Hematopoietic multipotent progenitor cell (in vitro differentiated cells): ENCODE measurements at places on chromosomes 1 and 21. TPM values are rescaled to one million over a fixed set of nuclear protein-coding genes. Genes with fewer than 3 reads are reported as not detected.

DNA sequence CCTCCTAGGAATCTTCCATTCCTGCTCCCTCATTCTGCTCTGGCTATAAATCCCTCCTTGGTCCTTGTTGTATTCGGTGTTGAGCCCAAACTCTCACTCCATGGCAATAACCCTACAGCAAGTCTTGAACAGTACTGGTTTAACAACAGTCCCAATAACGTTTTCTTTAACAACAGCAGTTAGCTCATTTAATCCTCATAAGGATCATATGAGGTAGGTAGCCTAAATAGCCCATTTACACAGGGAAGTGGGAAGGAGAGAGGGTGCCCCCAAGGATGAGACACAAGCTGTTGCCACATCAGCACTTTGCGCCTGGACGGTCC, 444 bp upstream of the AGTRAP start:
- DNase-seq: no peak

DNA sequence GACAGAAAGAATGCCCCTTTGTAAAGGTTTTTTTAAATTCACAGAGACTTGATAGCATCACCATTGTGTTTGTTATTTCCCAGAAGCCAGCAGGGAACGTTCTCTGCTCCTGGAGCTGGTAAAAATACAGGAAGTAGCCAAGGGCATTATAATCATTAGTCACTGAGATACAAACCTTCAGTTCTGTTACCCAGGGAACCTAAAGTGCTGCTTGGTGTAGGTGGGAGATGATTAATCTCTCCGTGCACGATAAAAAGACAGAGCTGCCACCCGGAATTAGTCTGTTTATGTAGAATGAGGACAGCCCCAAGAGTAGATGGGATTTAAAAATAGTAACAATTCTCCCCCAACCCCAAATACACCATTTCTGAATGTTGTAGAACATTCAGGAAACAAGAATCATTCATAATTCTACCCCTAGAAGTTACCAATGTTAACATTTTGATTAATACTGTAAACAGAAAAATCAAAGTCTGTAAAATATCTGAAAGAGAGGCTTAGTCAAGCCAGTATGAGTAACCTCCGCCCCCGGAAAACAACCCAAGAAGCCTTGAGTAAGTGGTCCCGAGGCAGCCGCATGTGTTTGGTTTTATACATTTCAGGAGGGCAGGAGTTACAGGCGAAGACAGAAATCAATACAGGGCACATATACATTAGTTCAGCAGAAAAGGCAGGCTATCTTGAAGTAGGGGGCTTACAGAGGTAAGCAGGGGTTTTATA, 45.3 kb upstream of the CTBS start:
- DNase-seq: no peak

- DNase-seq: no peak
Measured at GRCh38 chr1:208737161-208737560, 493.0 kb upstream of the PLXNA2 start.

OR2AK2 gene
- 3.2 TPM for total RNA-seq

- no peak for DNase-seq
Measured at GRCh38 chr1:163655565-163655964, 333.8 kb downstream of the NUF2 start.

FCRL1 gene
- 3.2 TPM for total RNA-seq

DNA sequence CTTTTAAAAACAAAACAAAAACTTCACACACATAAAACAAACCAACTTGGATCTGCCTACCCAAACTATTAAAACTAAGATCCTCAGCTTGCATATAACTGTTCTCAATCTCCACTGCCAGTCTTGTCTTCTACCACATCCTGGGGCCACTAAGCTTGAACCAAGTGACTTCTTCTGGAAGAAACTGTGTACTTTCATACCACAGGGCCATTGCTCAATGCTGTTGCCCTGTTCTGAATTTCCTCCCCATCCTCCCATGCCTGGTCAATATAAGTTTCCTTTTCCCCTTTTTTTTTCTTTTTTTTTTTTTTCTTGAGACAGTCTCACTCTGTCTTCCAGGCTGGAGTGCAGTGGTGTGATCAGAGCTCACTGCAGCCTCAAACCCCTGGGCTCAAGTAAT, 109.9 kb downstream of the KIAA0319L start:
- no peak for DNase-seq

GRCh38 chr1:206739411-206740076, 31.0 kb upstream of the IL19 start:
- DNase-seq: no peak

DNA sequence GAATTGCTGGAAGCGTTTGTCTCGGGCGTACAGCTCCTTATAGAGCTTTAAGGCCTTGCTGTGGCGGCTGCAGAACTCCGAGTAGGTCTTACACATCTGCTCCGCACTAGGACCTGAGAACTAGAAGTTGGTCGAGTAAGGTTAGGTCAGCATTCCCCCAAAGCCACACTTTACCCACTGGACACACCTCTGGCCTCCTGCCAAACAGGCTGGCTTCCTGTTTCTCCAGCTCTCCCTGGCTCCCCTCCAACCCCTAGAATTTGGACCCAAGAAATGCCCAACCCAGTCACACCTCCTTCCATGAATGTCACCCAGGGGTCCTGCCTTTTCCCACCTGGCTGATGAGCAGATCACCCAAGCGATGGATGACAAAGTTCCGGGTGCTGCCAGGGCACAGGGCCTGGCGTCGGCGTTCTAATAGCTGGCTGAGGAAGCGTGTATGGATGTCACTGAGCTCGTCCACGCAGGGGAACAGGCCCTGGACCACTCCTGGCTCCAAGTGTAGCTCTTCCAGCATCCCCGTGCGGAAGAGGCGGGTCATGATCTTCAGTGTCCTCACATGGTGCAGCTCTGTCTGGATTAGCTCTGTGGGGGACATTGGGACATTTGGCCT, 15.6 kb downstream of the ARHGEF2 start:
- DNase-seq: no peak

FOXD3 gene
- not detected for total RNA-seq

- no peak for DNase-seq
Measured at GRCh38 chr21:34807881-34808568, 139.2 kb downstream of the CLIC6 start.

RASSF5 gene
- 19.1 TPM for total RNA-seq

- DNase-seq: no peak
Measured at GRCh38 chr1:191697556-191697955, 460.7 kb upstream of the RGS18 start.

IVL gene
- total RNA-seq: not detected

DNA sequence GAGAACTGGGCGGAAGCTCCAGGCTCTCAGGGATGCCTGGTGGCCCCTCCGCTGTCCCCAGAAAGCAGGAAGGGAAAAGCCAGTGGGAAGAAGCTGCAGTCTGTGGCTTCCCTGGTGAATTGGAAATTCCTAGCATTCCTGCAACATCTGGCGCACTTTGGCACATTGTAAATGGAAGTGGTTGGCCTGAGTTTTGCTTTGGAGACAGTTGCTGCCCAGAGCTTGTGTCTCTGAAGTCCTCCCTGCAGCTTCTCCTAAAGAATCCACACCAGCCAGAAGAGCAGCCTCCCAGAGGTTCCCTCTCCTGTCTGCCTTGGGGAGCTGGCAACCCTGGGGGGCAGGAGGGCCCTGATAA, 48.2 kb downstream of the ARHGEF10L start:
- no peak for DNase-seq

DNA sequence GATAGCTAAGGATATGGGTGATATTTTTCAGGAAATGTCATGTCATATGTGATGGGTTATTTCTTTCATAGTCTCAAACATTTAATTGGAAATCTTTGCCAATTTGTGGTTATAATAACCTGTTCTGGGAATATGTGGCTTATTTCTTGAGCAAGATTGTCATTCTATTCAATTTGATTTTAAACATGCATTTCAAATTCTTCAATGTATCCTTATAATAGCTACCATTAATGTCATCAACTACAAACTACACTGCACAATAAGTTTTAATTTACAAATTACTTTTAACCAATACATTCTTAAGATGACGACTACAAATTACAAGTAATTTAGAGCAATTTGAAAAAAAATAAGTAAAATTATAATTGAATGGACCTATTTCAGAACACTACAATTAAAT, 164.9 kb downstream of the BRINP3 start:
- no peak for DNase-seq

DNA sequence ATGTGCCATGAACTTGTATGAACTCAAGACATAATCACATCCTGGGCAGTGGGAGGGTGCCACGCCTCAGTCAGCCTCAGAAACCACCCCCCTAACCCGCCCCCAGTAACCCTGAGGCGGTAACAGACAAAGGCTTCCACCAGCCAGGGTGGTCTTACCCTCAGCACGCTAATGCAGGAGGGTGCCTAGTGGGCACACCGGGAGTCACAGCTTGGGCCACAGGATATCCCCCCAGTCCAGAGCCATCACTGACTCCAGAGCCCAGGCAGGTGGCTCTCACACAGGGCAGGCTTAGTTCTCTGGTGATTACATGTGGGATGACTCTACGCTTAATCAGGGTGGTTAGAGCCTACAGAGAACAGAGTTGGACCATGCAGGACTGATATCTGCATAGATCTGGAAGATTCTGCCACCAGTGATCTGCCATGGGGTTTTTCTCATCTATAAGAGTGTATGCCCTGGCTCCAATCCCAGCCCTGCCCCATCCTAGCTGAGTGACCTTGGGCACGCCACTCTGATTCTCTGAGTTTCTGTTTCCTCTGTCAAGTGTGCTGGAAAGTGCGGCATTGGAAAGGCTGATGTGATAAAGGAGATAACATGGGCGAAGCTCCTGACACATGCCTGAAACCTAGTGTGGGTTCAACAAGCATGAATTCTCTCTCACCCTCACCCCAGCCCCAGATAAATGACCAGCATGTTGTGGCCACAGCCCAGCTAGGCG, 27.3 kb downstream of the OPTC start:
- no peak for DNase-seq

DNA sequence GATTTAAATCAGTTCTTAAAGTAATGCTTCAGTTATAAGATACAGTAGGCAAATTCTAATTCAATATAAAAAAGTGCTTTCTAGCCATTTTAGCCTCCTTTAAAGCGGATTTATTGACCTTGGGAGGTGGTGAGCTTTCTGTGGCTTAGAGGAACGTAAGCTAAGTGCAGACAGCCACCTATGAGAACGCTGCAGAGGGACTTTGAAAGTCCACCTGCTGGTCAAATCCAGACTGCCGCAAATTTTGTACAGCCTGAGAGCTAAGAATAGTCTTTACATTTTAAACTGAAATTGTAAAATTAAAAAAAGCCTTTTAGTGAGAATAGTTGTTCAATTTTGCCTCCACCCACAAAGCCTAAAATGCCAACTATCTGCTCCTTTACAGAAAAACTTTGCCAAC, 67.0 kb upstream of the SSX2IP start:
- peak; percentile 14 for DNase-seq

SMYD3 gene
- 31.2 TPM for total RNA-seq

DNA sequence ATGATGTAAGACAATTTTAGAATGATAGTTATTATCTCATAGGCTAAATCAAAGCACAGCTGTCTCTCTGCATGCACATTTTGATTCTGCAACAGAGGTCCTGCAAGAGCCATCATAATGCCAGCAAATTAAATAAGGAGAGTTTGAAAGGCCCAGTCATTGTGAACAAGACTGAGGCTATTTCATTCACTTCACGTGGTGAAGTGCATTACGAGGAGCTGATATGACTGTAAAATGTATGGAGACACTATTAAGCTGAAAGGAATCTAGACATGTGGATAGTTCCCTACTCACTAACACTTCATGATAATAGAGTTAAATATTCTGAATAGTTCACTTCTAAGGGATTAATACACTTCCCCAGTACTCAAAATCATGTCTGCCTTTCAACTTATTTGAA, 299.0 kb downstream of the SMYD3 start:
- no peak for DNase-seq

LCE2C gene
- total RNA-seq: not detected

DNA sequence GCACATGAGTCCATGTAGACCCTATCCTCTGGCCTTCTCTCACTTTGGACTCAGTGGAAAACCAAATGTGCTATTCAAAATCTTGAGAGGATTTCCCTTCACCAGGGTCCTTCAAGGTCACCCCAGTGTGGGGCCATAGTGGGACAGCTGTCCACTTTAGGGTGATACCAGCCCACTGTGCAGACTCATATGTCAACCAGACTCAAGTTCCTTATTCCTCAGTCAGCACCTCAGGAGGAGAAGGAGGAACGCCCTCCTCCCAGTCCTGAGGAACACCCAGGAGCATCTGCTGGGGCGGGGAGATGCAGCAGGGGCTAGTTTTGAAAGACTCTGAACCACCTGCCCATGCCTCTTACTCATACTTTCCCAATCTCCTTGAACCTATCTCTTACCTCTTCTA, 340.9 kb downstream of the MATN1 start:
- no peak for DNase-seq

DNA sequence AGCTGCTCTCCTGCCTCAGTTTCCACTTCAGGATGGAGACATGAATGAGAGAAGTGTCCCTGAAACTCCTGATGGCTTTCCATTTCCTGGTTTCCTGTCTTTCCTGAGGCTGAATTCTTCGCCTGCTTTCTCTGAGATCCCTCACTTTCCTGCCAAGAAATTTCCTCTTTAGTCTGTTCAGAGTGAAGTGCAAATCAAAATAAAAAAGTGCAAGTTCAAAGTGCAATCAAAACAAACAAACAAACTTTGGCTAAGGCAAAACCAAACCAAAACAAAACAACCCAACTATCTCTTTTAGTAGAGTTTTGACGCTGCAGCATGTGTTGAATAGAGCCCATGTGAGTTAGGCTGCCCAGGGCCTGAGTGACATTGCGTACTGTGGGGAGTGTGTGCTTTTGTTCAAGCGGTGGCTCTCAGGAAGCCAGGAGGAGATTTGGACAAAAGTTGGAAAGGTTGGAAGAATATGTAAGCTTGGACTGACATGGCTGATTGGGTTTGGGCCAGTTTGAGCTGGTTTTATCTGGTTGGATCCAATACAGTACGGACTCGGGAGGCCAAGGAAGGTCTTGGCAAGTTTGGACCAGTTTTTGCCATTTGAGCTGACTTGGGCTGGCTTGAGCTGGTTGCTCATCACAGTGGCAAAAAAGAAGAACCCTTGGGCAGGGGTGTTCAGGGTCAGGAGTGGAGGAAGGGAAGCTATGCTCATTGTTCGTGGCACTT, 61.1 kb upstream of the TINAGL1 start:
- no peak for DNase-seq

DNA sequence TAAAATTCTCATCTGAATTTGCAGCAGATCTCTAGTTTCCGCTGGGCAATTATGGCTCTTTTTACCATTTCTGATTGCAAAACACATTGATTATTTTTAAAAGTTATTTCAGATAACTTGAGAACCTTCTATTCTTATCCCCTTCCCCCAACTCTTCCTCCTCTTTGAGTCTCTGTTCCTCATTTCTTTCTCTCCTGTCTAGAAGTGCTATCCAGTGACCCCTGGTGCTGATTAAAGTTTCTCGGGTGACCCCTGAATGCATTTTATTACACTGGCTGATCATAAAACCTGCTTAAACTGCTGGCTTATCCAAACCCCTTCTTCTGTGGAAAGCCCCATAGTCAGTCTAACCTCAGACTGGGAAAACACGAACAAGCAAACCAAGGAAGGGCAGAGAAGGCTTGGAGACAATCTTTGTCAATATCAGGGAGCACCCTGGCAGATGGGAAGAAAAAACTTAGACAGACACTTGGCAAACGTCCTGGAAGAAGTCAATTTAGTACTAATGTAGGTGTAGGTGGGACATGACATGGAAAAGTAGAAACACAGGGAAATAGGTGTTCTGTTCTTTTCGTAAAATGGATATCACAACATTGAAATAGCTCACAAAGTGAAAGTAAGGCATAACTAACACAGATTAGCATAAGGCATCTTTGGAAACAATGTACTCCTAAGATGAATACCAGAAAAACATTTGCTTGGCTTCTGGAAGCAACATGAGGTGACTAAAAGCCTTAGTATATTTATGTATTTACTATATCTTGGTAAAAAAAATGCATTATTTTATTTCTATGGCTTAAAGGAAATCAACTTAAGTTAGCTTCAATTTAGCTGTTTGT, 61.4 kb downstream of the GORAB start:
- no peak for DNase-seq

GRCh38 chr1:100627054-100627716, 89.2 kb downstream of the GPR88 start:
- peak; percentile 36 for DNase-seq

KCNJ9 gene
- total RNA-seq: not detected
